Inflammatory macrophage treated with lipopolysaccharide for 1 hour (primary cell): ENCODE measurements at places on chromosomes 4 and X.
A peak's percentile ranks its signal among the peaks of the same experiment; 100 is the strongest.

DNA sequence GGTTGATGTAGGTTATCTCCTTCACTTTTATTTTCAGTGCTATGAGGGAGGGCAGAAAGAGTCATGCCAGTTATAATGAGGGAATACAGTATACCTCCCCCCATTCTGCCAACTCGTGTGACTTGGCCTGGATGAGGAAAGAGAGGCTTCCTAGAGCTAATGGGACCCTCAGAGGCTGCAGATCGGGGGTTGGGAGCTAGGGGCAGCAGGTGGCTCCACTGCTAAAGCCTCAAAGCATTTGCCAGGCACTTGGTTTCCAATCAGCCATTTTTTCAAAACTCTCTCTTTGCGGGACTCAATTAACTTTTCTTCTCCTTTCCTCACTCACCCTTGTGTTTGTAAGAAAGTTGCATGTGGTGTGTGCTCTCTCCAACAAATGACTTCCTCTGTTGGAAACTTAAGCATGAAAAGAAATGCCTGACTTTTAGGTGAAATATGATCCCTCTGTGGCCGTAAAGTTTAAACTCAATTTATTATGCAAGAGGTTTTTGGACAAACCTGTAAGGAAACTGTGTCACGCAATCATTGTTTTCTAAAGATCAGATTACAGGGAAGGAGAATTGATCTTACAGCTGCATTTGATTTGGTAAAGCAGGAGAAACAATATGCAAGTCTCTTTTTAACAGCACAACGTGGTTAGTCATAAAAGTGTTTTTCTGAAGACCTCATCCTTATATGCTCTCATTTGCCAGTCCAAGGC is 7.0 kb downstream of the SFRP2 start:
- DNase-seq: no peak

- no peak for DNase-seq
Observed at GRCh38 chrX:84362184-84362838, 139.9 kb downstream of the HDX start.

GRCh38 chr4:186936496-186937375 is 213.1 kb upstream of the FAT1 start:
- DNase-seq: no peak

DNA sequence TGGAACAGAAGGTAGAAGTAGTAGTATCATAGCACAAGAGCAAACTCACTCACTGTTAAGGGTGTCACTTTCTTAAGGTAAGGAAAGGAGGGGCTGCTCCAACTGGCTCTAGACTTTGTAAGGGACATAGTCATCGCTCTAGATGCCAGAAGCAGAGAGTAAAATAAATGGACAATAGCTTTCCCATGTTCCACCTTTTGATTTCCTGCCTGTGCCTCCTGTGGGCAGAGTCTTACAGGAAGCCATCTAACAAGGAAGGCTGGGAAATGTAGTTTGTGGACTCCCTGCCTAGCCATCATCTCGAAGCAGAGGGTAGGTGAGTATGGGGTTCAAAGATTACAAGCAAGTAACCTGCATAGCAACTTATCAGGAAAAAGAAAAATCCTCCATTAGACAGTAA is 1.7 kb upstream of the METTL14 start:
- DNase-seq: no peak

- DNase-seq: peak; percentile 25
Observed at GRCh38 chrX:9942086-9942485, 25.1 kb upstream of the CLDN34 start.
